ENCODE measurements at places on chromosomes 13 and 19.

DNA sequence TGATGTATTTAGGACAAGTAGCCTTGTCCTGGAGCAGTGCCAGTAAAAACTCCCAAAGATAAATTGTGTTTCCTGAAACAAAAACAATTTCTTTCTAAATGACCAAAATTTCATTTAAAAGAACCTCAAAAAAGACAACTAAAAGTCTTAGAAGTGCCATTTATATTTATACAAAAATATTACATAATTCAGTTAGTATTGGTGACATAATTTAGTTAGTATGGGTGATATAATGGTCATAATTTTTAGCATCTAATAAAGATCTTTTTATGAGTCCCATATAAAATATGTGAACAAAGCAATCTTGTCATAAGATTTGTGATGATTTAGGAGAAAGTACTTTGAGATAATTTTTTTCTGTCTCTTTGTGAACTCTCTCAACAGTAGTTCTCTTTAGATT, 76.0 kb downstream of the ELF1 start:
- no peak for DNase-seq

GRCh38 chr19:17555480-17555928, at the start of gene COLGALT1:
Gene COLGALT1, plus strand, starts transcription at chr19:17555649. Its CDS starts 65 bp downstream, at chr19:17555714.
- peak; percentile 95 for DNase-seq

DNA sequence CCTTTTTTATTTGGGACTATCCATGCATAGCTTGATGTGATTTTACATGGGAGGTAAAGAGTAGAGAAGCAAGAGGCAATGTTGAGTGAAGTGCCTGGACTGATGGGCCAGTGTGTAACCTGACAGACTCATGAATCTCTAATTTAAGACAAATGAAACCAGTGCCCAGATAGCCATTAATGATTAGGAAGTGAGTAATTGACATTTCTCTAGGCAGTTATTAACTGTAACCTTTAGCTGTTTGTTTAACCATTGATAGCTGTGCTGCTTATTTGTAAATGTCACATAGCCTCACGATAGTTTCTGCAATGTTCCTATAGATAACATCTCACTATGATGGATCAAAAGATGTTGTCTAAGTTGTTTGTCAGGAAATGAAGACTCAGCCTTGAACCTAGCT, 1047.5 kb upstream of the SPRY2 start:
- no peak for DNase-seq

- no peak for DNase-seq
Measured at GRCh38 chr13:95222733-95223018, 78.6 kb downstream of the ABCC4 start.

GRCh38 chr13:92682832-92683517, 543.6 kb upstream of the GPC6 start:
- no peak for DNase-seq

GRCh38 chr13:113546571-113547237, 37.8 kb upstream of the TFDP1 start:
- DNase-seq, result no peak

DNA sequence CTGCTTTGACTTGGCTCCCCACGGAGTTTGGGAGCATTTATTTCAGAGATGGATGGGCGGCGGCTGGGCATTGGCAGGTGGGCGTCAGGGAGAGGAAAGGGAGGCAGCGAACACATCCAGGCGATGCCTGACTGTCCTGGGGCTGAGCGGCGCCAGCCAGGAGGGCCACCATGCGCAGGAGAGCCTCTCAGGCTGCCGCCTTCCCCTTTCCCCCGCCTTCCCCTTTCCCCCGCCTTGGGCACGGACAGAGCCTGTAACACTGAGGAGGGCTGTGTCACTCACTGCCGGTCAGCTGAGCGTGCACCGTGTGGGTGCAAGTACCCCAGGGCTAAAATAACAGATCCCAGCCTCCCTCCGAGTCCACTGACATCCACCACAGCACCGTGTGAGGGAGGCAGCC, 11.4 kb downstream of the MCF2L start:
- no peak for DNase-seq

- no peak for DNase-seq
Measured at GRCh38 chr19:54473071-54473891, at the start of gene CDC42EP5. Gene CDC42EP5, minus strand, starts transcription at chr19:54473296. Its CDS starts 7,749 bp downstream, at chr19:54465547.

DNA sequence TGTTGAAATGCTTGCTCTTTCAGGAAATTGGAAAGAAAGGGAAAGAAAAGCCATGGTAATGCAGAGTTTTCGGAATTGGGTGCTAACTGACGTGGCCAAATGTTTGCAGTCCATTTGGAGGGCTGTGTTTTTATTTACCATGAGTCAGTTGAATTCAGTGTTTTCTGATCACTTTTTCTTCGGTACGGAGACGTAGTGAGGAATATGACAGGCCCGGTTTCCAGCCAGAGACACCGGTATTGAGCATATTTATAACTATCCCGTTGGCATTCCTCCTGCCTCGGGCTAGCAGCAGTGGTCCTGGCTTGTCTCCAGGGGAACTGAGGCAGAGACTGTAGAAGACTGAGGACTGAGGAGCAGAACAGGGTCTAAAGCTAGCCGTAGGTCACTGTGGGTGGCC, 1.0 kb downstream of the CDC16 start:
- DNase-seq, result no peak

GRCh38 chr13:112747256-112747655, 57.4 kb downstream of the ATP11A start:
- no peak for DNase-seq

- DNase-seq, result peak; percentile 36
Measured at GRCh38 chr19:28475525-28475924, 737.4 kb downstream of the UQCRFS1 start.

DNA sequence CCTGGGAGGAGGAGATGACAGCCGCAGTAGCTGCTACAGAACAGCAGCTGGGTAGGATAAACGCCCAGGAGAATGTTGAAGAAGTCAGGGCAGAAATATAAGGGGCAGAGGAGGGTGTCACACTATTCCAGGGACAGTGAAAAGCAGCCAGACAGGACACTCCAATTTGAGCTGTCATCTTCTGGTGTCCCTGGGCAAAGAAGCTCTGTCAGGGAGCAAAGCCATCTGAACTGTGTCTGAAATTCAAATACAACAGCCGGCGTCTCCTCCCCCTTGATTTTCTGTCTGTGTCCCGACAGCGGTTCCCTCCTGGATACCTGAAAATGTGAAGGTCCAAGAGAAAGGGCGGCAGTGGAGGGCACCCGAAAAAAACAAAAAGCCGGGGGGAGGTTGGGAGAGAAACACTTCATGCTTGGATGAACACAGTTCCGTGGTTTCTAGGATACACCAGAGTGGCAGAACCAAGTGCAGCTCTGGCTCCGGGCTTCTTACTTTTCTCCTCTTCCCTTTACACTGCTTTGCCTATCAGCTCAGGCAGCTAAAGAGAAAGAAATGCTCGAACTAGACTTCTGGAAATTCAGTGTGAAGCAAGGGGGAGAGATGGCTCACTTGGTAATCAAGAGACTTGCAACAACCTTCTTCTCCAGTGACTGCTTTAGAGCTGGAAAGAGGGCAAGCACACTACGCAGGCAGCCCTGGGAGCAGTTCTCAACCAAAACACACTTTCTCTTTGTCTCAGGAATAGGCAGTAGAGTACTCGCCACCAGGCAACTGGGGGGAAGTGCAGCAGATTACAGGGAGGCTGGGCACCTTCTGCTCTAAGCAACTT, 465.6 kb downstream of the ITGBL1 start:
- DNase-seq, result no peak

- no peak for DNase-seq
Measured at GRCh38 chr19:27885359-27885758, 1327.6 kb downstream of the UQCRFS1 start.

GRCh38 chr13:63741029-63741813, 2325.6 kb upstream of the PCDH20 start:
- DNase-seq, result no peak

GRCh38 chr19:47430041-47430802, 10.9 kb upstream of the MEIS3 start:
- DNase-seq, result no peak

DNA sequence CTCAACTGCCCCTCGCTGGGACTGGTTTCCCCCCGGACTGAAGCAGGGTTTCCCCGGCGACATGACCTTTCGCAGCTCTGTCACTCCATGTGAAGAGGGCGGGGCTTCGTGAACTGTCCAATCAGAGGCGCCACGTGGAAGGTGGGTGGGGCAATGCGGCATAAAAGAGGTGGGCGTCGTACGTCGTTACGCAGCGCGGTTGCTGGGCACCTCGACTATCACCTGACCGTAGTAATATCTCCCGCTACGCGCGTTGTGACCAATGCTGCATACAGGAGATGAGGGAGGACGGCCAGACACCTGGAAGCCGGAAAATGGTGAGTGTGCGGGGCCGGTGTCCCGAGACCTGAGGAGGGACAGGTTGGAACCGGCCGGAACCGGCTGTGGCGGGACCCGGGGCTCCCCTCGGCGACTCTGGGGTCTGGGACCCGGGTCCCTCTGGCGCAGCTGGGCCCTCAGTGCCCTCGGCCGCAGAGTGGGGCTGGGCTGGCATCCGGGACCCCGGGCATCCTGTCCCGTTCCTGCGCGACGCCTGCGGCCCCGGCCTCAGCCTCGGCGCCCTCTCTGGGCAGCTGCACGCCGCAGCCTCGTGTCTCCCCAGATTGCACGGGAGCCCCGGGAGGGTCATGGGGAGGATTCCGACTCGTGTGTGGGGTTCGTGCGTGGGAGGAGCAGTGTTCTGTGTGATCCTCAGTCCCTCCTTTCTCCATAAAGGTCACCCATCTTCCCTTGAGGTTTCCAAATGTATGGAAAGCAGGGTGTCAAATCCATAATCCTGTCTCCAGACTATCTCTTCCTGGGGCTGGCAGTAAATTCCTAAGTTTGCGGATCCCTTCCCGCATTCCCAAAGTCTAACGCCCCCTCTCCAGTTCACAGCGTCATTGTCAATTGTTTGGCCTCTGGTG, 32.2 kb downstream of the ZNF136 start:
- no peak for DNase-seq

DNA sequence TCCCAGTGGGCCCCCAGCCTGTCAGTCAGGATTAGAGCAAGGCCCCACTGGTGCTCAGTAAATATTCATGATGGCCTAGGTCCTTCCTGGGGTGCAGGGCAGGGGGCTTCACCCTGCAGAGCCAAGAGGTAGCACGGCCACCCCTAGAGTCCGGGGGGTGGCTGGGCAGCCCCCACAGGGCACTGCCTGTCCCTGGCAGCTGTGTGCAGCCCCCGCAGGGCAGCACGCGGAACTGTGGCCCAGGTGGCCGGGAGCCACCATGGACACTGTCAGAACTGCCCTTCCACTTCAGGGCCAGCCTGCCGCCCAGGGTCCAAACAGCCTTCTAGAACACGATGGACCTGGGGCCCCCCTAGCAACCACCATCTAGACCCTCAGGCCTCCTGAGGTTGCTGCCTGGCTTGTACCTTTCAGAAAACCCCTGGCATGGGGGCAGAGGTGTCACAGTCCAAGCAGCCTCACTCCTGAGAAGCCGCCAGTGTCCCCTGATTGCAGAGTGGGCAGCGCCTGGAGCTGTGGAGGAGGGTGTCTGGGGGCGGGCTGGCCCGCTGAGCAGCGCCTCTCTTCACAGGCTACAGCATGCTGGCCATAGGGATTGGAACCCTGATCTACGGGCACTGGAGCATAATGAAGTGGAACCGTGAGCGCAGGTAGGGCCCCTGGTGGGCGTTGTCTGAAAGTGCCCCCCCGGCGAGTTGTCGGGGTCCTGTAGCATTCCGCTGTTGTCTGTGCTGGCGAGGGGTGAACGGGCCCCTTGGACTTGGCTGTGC, 2.9 kb upstream of the YJEFN3 start:
- no peak for DNase-seq

- DNase-seq, result no peak
Measured at GRCh38 chr13:27496536-27497273, 46.3 kb upstream of the MTIF3 start.

DNA sequence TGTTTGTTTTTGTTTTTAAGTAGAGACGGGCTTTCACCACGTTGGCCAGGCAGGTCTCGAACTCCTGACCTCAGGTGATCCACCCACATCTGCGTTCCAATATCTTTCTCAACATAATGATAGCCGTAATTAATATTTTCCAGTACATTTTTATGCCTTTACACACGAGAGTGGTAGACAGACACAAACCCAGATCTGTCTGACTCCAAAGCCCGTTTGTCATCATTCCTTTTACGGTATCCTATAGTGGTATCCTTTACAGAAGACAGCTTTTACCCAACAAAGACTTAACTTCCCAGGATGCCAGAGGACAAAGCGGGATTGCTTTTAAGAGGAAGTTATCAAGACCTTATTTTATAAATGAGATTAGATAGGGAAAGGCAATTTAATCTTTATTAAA, 59.8 kb downstream of the IPO5 start:
- no peak for DNase-seq

GRCh38 chr19:2064788-2065524, 13.9 kb upstream of the MKNK2 start:
- no peak for DNase-seq

- DNase-seq, result no peak
Measured at GRCh38 chr13:73462241-73462640, 403.4 kb downstream of the KLF5 start.

- no peak for DNase-seq
Measured at GRCh38 chr13:113883314-113883811, 19.5 kb upstream of the GAS6 start.

GRCh38 chr13:110347088-110347487, 40.0 kb downstream of the COL4A2 start:
- no peak for DNase-seq

DNA sequence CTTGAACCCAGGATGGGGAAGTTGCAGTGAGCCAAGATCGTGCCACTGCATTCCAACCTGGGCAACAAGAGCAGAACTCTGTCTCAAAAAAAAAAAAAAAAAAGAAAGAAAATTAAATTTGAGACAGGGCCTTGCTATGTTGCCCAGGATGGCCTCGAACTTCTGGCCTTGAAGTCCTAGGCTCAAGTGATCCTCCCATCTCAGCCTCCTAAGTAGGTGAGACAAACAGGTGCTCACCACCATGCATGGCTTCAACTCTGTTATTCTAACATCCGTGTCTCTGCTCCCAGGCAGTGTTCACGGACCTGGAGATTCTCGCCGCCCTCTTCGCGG, 40.3 kb downstream of the PDE4A start:
- no peak for DNase-seq

- DNase-seq, result no peak
Measured at GRCh38 chr13:92136449-92137155, 738.2 kb downstream of the GPC5 start.

DNA sequence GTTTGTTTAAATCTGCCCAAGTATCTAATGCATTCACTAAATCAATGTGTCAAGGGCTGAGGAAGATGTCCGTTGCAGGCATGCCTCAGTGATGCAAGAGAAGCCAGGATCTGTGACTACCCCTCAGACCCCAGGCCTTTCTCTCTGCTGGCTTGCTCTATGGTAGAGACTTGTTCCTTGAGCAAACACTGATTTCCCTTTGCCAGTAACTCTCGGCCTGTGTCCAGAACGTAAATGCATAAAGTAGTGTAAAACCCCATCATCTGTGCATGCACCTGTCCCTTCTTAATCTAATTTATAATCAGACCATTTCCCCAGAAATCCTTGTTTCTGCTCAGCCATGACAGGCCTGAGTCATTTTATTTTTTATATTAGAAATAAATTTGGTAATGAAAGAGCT, 28.7 kb upstream of the FRY start:
- DNase-seq, result no peak

DNA sequence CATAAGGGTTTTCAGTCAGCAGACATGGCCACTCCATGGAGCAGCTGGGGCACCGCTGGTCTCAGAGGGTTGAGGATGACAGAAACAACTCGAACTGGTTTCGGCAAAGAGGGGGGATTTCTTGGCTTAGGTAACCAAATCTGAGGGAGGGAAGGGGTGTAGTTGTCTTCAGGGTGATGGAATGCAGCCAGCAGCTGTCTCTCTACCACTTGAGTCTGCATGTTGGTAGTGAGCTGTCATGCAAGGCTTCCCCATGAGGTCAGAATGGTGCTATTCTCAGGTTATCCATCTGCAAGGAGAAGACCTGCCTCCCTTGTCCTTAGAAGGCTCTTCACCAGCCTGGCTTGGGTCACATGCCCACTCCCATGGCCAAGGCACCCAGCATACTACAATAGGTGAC, 55.6 kb upstream of the PEG3 start:
- DNase-seq, result no peak
